GM18507 (cell line): ENCODE measurements at places on chromosomes 5 and 9.

DNA sequence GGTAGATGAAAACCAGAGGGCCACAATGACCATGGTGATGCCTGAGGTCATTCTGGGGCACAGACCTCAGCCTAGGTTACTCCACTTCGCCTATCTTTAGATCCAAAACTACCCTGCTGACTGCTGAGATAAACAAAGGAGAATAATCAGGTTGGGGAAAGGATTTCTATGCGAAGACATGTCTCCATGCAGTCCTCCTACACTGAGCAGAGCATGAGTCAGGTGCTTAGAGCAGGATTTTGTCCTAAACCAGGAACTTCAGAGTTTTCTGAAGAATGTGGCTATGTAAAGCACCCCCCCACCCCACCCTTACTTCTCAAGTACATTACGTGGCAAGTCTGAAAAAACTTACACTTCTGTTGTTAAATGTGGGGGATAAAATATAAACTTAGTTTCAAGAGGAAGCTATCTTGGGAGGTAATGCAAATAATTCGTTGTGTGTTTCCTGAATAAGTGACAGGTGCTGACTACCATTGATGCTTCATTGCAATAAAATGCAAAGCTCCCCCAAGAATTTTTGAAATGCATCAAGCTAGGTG, 19.4 kb downstream of the PDCD1LG2 start:
- DNase-seq = no peak

GRCh38 chr9:136047076-136047774, 47.9 kb downstream of the NACC2 start:
- DNase-seq = no peak

DNA sequence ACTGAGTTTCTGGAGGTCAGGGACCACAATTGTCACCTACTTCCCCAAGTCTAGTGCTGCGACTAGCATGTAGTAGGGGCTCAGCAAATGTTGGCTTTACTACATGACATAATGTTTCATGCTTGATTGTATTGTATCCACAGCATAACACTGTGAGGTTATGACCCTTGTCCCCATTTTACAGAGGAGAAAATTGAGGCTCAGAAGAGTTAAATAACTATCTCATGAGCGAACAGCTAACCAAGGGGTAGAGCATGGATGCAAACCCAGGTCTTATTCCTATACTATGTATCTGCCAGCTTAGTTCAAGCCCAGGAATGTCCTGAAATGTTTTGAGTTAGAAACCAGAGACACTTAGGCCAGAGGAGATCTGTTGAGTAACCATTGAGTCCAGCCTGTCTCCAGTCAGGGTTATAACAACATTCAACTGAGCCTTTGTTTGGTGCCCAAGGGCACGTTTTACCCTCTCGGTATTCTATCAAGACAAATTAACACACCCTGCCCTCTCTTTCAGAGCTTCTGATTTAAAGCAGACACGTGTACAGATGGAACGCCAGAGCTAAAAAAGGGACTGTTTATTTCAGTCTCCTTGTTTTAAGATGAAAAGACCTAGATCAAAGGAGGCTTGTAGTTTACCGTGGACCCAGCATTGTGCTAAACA, 16.5 kb downstream of the ANGPTL2 start:
- DNase-seq = no peak

GRCh38 chr5:20678386-20678785, 690.4 kb upstream of the CDH18 start:
- no peak for DNase-seq

DNA sequence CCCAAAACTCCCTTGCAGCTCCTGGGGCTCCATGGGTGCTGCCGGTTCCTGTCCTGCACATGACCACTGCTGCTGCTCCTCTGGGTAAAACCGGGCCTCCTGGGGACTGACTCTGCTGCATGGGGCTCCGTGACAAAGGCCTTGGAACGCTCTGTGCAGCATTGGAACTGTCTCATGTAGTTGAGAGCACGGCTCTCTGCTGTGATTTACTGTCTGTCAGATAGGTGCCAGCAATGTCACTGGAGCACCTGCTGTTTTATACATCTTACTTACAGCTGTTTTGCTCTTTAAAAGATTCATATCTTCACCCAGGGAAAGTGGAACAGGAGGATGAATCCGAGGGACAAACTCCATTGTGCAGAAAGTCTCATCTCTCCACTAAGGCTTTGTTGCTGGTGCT, 138.1 kb downstream of the YIPF5 start:
- no peak for DNase-seq

DNA sequence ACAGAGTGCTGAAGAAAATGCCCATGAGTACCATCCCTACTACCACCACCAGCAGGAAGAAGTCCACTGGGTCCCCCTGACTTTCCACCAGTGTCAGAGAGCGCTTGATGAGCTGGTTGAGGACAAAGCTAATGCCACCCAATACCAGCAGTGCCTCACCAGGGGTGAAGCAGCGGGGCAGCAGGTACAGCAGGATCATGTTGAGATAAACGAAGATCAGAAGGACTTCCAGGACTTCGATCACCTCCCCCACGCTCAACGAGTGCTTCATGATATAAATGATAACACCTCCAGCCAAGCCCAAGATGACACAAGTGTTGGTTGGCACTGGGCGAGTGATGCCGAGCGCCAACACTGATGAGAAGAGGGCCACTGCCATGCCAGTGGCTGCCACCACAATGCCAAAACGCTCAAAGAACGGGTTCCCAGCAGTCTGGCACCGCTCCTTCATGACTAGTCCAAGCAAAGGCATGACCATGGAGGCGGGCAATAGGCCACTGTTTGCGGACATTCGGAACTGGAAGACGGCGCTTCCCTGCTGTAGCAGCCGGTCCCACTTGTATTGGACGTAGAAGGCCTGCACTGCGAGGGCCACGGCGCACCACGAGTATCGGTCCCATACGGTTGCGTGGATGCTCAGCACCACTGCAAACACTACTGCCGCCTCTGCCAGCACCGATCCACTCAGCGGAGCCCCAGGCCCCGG, 679 bp downstream of the DOLK start:
- DNase-seq = no peak

DNA sequence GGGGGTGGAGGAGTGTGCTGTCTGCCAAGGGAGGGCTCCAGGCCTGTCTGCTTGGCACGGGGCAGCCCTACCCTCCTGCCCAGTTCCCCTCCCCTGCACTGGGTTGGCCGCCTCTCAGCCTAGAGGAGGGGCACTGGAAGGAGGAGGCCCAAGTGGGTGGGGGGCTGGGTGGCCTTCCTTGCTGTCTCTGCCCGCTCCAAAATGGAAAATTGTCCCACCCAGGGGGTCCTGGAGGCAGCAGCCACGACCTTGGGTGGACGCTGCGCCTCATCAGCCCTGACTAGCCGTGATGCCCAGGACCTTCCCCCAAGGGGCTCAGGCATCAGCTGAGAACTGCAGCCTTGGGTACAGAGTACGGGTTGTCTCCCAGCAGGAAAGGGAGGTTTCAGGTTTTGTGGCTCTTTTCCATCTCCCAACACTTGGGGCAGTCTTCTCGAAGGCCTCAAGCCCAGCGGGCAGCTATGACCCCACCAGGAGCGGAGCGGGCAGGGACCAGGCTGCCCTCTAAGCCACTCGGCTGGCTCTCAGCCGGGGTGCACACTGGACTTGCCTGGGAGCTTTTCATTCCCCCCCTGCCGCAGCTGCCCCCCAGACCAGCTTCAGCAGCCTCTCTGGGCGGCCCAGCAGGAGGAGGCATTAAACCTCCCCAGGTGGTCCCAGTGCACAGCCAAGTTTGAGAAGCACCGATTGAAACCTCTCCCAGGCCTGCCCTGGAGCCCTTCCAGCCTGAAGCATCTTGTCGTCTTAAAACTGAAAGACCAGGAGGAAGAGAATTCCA, 20.6 kb downstream of the NTNG2 start:
- no peak for DNase-seq

DNA sequence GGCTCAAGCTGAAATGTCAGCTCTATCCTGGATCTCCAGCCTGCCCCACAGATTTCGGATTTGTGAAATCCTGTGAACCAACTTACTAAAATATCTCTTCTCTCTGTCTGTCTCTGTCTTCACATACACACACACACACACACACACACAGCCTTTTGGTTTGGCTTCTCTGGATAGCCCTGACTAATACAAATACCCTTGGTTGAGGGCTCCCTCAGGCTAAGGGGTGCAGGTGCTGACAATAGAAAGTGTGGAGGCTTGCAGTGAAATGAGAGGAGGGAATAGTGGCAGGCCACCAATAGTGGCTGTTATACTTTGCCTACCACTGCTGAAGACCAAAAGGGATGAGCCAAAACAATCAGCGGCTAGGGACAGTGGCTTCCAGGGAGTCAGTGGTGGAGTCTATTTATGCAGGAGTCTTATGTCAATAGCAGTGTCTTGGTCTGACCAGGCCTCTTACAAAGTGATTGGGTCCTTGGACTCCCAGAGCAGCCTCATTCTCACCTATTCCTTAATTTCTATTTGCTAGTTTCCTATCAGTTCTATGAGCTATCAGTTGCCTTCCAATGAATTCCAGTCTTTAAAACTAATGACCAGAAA, 93.2 kb upstream of the GAS1 start:
- DNase-seq = no peak

- peak; percentile 20 for DNase-seq
Measured at GRCh38 chr5:149852641-149853330, 91.8 kb downstream of the PDE6A start.
